ENCODE measurements at places on chromosomes 6 and 20.

- no peak for DNase-seq
Observed at GRCh38 chr20:7994809-7995208, 24.8 kb downstream of the TMX4 start.

GRCh38 chr20:3758566-3758965 lies 9.0 kb downstream of the ADISSP start:
- DNase-seq: no peak

DNA sequence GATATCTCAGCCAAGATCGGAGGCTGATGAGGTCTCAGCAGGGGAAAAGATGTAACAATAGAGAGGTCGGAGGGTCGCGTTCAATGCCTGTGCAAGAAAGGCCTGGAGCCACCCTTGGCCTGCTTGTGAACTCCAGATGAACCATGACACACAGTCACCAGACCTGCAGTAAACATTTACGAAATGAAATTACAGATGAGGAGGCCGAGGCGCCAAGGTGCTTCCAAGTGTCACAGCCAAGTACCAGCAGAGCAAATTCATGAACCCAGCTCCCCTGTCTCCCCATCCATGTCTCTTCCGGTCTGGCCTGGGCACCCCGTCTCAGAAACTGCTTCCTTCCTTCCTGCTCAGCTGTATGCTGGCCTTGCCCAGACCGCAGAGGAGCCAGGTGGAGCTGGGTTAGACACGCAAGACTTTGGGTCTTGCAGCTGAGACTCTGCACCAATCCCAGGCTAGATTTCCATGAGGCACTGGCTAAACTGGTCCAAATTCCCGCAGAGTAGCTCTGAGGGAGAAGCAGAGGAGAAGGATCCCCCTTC lies 48.1 kb downstream of the CHMP4B start:
- DNase-seq: no peak

DNA sequence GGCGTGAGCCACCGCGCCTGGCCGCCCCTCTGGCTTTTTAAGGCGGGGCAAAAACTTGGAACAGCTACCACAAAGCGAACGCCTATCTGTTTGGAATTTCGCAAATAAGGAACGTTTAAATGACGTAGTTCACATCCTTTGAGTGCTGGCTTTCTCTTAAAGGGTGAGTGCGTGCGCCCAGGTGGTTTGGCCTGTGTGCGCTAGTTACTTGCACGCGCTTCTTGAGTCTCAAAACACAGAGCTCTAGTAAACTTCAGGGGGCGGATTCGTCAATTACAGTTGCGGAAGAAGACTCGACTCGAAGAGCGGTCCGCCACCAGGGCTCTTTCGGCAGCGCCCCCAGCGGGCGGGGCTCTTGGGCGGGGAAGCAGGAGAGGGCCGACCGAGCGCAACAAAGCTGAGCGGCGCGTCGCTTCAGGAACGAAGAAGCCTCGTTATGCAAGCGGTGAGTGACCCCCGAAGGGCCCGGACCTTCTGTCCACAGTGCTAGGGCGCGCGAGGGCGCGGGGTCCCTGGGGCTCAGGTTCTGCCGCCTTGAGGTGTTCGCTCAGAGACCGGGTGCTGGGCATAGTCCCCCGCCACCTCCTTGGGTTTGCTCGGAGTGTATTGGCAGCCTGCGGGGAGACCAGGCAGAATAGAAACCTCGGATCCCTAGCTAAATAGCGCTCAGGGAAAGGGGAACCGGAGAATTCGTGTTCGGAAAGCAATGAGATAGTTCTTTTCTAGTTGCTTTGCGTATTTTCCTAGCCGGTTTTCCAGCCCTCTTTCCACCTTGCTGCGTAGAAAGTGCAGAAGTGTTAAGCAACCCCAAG lies at the start of gene SYCP2L:
Gene SYCP2L, plus strand, starts transcription at position 362 of the 812 bp plus-strand sequence. Its CDS starts 75 bp downstream, at position 437.
- no peak for DNase-seq

- DNase-seq: no peak
Observed at GRCh38 chr6:109714611-109715010, 23.5 kb downstream of the FIG4 start.

DNA sequence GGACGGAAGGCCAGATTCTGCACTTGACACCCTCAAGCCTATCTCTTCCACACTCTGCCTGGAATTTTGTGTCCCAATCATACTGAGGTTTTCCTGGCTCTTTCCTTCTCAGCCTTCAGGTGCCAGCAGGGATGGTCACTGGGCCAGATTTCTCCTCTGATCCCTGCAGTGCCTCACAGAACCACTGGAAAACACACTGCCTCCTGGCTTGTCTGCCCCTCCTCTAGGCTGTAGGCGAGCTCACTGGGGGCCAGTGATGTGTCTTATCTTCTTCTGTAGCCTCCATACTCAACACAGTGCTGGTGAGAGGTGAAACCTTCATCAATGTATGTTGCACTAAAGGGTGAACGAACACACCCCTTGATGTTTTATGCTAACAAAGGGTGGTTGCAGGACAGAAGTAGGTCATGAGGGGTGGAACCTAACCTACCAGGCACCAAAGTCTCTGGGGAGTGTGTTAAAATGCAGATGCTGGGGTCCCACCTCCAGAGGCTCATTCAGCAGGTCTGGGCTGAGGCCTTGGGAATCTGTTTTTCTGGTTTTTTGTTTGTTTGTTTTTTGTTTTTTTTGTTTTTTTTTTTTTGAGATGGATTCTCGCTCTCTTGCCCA lies 80.3 kb downstream of the CDH26 start:
- DNase-seq: no peak

GRCh38 chr6:125869427-125869826 lies 78.7 kb downstream of the NCOA7 start:
- DNase-seq: no peak

GRCh38 chr6:3228771-3229565 lies 1.5 kb upstream of the TUBB2B start:
- no peak for DNase-seq

DNA sequence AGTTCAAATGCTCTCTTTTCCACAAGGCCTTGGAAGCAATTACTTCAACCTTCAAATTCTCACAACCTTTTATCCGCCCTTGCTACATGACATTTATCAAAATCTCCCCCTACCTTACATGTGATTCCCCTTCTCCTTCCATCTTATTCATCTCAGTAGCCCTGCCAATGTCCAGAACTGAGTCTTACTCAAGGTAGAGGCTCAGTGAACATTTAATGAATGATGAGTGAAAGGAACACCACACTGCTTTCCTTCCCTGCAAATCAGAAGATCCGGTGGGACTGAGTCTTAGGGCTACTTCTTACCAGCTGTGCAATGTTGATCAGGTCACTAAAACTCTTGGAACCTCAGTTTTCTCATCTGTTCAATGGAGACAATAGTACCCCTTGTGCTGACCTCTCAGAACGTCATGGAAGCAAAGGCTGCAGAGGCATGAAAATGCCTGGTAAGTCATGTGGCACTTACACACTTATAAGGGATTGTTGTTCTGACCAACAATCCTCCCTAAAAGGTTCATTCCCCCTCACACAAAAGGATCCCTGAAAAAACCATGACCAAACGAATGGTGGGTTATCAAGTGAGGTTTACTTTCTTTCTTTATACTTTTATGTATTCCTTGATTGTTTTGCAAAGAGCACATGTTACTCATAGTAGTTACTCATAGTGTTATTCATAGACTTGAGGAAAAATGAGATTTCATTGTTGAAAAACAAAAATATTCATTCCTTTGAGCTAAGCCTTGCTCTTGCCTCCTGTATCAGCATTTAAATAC lies 6.5 kb downstream of the MDGA1 start:
- no peak for DNase-seq

DNA sequence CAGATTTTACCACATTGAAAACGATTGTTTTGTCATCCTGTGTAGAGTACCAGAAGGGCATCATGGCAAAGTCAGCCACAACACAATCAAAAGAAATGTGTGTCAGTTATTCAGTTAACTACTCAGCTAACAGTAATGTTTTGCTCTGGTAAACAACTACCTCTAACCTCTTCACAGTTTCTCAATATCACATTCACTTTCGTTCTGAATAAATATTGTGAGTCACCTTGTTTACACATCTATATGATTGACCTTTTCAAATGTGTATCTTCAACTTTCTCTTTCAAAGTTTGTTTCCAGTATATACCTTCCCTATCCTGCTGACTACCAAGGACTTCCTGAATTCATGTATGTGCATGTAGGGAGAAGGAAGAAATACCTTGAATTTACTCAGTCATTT lies 216.6 kb upstream of the UFL1 start:
- no peak for DNase-seq

- DNase-seq: no peak
Observed at GRCh38 chr20:46739431-46740213, 30.2 kb downstream of the SLC2A10 start.

DNA sequence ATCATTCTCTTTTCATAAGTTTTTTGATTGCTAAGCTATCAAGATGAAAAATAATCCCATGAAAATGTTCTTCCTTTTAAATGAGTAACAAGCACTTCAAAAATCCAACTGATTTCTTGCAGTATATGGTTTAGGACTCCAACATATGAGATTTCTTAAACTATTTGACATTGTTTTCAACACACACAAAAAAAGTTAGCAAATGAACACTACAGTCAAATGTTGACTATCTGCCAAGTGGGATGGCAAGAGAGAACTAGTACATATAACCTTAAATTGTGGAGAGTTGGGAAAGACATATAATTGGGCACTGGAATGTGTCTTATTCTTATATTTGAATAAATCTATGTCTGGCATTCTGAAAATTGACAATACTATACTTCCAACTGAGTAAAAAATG lies 15.6 kb downstream of the COL21A1 start:
- DNase-seq: no peak

DNA sequence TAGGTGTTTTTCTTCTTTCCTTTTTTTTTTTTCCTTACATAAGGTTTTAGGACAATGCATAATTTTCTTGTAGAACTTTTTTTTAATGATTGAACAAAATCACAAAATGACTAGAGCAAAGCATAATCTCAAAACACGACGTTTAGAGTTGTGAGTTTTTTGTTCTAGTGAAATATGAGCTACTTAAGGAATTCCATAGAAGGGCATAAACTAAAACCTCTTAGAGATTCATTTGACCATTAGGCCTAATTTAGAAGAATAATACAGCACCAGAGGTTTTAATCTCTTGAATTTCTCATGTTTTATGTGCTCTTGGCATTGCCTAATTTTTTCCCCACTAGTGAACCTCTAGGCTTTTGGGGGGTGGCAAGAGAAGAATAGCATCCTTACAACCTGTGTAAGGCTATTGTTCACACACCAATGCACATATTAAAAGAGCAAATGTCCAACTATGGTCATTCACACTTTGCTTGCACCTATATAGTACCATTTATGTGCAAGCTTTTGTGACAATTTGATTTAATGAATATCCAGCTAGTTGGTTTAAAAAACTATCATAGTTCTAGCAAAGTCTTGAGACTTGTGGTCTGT lies 44.6 kb downstream of the HMGN3 start:
- DNase-seq: no peak

- DNase-seq: no peak
Observed at GRCh38 chr6:23559587-23560343, 566.2 kb upstream of the NRSN1 start.

DNA sequence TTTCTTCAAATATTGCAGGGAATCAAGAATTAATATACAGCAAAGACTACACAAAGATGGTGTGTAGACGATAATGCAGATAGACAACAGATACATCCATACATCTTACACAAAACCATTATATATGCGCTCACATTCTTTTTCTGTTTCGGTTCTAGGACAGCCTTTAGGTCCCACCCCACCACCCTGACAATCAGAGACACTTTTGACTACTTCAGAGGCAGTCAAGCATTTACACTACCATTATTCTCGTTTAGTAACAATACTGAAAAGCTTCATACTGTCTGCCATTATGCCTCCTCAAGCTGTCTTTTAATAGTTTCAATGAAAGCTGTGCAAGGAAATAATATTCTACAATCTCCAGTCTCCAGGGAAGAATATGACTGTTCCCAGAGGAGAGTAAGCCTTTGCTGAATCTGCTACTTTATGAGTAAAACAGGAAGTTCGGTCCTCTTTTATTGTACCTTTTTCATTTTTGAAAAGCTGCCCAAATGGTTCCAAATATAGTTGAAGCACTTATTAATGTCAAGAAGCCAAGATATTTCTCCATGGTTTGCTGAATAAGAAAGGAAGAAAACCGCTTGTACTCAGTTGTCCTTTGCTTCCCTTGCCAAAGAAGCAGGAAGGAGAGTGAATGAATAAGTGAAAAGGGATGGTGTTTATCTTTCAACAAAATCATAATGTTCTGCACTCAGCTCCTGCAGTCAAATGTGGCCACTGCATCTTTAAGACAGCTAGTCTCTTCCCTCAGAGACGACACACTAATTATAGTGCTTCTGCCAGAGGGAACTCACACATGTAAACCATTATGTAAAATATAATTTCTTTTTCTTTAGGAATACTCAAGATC lies 468.3 kb downstream of the CDC5L start:
- no peak for DNase-seq

DNA sequence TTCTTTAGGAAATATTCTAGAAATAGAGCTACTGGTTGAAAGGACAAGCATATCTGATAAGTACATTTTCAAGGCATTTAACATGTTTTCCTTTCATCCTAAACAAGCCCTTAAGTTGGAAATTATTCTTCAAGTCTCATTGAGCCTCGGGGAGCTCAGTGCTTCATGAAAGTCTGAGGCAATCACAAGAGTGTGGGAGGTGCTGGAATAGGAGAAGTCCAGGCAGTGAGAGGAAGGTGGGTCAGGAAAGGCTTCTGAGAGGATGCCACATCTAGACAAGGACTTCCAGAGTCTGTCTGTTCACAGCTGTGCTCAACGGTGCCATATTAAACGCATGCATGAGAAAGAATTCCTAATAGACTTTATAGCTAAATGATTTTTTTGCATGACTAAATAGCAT lies 69.8 kb downstream of the CD83 start:
- no peak for DNase-seq

DNA sequence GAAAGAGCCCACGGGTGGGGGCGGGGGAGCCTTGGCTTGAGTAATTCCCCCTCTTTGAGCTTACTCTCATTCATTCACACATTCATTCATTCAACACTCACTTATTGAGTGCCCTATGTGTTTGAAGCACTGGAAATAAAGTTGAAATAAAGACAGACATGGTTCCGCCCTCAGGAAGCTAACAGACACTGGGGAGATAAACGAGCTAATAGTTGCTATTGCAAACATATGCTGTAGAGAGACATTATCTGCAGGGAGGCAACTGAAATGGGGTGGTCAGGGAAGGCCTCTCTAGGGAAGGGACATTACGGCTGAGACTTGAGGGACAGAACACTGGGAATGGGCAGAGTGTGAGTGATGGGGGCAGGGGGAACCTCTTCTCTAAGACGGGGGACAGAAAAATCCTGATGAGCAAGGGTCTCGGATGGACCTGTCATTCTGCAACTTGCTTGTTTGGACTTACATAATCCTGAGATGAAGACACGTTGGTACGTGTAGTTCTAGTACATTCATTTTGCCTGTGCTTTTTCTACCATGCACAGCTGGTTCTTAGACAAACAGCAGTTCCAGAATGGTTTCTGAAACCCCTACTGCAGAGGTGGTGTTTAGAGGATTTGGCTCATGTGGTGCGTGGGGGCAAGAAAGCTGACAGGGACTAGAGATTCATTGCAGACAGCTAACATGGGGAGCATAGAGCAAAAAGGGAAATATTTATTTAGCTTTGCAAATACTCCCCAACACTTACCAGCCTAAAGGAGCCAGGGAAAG lies 71.1 kb upstream of the BLCAP start:
- no peak for DNase-seq

GRCh38 chr20:57698116-57698866 lies 11.5 kb downstream of the PMEPA1 start:
- DNase-seq: peak; percentile 80

- DNase-seq: no peak
Observed at GRCh38 chr20:11137688-11138087, 463.9 kb upstream of the JAG1 start.

GRCh38 chr6:107691062-107691751 lies 132.9 kb downstream of the SCML4 start:
- DNase-seq: no peak

Measured in activated CD4-positive, alpha-beta T cell treated with anti-CD3 and anti-CD28 coated beads, Interleukin-2, amount 50 U/mL, for 24 hours (primary cell).